ENCODE measurements at places on chromosomes 2 and 18.
A peak's percentile ranks its signal among the peaks of the same experiment; 100 is the strongest.

GRCh38 chr2:241564596-241565410 is 6.3 kb downstream of the BOK start:
- DNase-seq: no peak

DNA sequence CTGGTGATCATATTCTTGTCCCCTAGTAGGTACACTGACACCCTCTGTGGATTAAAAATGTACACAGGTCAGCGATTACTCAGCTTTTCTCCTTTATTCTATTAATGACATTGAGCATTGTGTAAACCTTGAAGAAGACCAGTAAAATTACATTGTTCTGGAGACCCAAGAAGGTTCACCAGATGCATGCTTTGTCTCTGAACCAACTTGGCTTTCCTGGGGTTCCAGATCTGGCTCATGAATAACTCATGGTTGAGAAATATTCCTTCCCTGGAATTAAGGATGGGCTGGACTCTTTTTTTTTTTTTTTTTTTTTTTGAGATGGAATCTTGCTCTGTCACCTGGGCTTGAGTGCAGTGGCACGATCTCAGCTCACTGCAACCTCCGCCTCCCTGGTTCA is 11.9 kb downstream of the LBH start:
- no peak for DNase-seq

DNA sequence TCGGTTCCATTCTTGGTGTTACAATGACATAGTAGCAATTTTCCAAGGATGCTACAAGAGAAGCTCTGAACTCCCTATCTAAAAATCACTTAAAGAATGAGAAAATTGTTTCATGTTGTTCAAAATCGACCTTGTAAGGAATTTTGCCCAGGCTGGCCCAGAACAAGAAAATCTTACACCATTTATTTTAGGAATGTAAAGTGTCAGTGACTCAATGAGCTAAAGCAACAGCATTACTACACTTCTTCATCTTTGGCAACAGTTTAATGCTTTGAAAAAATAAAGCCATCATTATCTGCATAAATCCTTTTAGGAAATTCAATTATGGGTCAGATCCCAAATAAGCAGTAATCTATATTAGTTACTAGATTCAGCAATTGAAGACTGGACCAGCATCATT is 38.6 kb downstream of the SLC25A12 start:
- DNase-seq: peak; percentile 57

DNA sequence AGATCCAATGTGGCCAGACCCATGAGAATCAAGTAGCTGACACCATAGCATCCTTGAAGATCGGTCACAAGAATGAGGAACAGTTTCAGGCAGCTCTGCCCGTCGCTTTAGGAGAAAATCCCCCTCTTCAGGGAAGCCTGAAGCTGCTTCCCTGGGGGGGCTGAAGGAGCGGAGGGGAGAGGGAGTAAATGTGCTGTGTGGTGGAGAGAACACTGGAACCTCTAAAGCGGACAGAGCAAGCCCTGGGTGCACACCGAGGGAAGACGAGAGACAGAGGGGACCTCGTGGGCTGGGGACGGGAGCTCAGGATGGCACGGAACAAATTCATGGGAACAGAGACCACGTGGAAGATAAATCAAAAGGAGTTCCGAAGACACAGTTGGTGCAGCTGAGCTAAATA is 154.3 kb downstream of the NDUFA10 start:
- no peak for DNase-seq

DNA sequence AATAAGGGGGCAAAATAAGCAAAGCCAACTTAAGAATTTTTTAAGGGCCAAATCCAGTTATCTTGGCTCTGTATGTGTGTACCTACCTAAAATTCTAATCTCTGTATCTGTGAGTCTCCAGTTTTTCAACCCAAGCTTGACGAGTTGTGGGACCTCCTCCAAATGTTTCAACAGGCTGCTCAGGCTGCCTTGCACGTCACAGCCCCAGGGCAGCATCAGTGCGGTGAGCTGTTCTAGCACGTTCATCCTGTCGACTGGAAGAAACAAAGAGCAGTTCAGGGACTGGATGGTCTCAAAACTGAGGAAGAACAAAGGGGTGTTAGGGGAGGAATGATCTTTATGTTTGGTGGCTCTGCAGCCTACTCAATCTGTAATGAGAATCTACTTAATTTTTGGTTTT is 29.4 kb downstream of the NLRC4 start:
- no peak for DNase-seq

DNA sequence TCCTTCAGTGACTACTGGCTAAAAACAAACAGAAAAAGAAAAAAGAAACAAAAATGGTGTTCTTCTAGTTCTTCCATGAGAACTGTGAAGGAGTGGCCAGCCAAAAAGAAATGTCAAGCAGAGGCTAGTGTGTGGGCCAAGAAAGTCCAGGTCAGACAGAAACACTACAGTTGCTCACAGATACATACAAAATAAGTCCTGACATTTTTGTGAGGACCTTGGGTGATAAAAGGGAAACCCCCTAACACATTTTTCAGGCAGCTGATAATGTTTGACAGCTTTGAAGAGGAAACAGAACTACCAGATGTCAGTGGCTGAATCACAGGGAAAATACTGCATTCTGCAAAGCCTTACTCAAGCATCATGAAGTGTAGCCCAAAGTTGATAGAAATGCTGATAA is 28.1 kb downstream of the ARHGAP25 start:
- DNase-seq: no peak

- DNase-seq: no peak
Observed at GRCh38 chr2:110764931-110765330, 32.6 kb downstream of the ACOXL start.

DNA sequence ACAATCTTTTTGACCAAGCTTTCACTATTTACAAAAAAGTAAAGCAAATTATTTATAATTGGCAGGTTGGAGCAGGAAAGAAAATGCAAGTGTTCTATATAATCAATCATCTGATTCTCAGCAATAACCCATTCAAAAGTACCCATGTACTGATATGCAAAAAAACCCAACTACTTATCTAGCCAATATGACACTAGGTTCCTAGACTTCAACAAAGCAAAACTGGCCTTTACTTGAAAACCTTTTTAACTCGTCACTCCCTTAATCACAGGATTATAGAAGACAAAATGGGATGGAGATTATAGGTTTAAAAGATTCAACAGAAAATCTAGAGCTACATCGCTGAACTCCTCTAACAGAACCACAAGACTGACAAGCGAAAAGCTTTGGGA is 3.6 kb downstream of the TLK1 start:
- DNase-seq: no peak
